Stimulated activated naive B cell treated with anti-CD40 and anti-IgM and Interleukin-4, amounts not matched to agents 10 μg/mL and 1 μg/mL and 100 μg/mL, for 72 hours (primary cell): ENCODE measurements at places on chromosomes 4 and X.
A peak's percentile ranks its signal among the peaks of the same experiment; 100 is the strongest.

DNA sequence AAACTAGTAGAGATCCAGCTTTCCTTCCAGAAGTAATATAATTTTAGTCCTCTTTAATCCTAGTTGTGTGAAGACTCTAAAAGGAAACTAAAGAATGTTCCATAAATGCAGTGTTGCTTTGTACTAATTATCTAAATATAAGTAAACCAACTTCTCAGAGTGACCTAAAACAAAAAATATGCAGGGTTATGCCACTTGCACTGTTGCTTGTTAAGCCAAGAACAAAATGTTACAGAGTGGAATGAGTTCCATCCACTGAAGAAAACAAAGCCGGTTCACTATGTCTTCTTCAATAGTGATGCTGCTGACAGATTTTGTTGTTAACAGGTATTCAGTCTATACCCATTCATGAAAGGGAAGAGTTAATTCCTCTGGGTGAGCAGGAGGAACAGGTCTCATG is 252.0 kb upstream of the DIAPH2 start:
- no peak overlapping the region for H3K27ac ChIP-seq
- no peaks in the 10 kb centered on the region for H3K27me3 ChIP-seq
- no peak overlapping the region for H3K4me3 ChIP-seq
- DNase-seq = no peak

DNA sequence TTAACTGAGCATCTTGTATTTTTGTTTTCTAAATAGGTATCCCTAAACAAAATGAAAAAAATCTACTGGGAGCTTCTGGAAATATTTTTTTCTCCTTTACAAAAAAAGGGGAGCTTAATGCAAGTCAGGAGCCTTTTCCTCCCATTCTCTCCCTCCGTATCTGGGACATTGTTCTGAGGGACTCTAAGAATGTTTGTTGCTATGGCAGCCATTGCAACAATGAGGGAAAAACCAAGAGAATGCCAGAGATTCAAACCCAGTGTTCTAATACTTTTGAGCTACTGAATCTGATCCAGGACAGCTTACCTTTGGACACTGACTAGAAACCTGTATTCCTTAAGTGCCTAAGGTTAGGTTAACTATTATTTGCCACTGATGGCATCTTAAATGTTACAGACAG is 485.7 kb upstream of the HS3ST1 start:
- H3K4me1 ChIP-seq = no peaks in the 10 kb centered on the region
- H3K27me3 ChIP-seq = no peaks in the 10 kb centered on the region
- no peaks in the 10 kb centered on the region for H3K36me3 ChIP-seq
- H3K4me3 ChIP-seq = no peak overlapping the region
- H3K27ac ChIP-seq = no peak overlapping the region
- no peak for DNase-seq

- H3K4me1 ChIP-seq = peaks cover 52% of the 10 kb centered on the region
- H3K36me3 ChIP-seq = no peaks in the 10 kb centered on the region
- H3K27me3 ChIP-seq = no peaks in the 10 kb centered on the region
- no peak for DNase-seq
- H3K4me3 ChIP-seq = no peak overlapping the region
These were observed 15.2 kb downstream of the RUFY3 start for GRCh38 chr4:70737006-70737405.

DNA sequence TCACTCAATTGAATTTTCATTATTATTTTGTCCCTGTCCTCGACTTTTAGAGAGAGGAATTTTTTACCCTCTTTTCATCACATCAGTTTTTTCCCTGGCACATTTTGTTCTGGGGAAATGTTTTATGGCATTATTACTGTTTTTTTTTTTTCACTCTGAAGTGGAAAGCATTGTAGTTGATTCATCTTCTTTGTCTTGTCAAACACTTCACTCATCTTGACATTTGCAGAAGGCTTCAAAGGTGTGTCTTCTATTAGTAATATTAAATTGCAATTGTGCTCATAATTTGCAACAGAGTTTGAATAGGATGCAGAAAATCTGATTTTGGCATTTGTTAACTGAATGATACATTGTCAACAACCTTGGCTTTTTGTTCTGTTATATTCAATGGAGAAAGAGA is 545.4 kb upstream of the ARX start:
- no peaks in the 10 kb centered on the region for H3K4me1 ChIP-seq
- H3K27me3 ChIP-seq = no peaks in the 10 kb centered on the region
- no peak overlapping the region for H3K4me3 ChIP-seq
- H3K36me3 ChIP-seq = no peaks in the 10 kb centered on the region
- H3K27ac ChIP-seq = no peak overlapping the region
- DNase-seq = no peak

DNA sequence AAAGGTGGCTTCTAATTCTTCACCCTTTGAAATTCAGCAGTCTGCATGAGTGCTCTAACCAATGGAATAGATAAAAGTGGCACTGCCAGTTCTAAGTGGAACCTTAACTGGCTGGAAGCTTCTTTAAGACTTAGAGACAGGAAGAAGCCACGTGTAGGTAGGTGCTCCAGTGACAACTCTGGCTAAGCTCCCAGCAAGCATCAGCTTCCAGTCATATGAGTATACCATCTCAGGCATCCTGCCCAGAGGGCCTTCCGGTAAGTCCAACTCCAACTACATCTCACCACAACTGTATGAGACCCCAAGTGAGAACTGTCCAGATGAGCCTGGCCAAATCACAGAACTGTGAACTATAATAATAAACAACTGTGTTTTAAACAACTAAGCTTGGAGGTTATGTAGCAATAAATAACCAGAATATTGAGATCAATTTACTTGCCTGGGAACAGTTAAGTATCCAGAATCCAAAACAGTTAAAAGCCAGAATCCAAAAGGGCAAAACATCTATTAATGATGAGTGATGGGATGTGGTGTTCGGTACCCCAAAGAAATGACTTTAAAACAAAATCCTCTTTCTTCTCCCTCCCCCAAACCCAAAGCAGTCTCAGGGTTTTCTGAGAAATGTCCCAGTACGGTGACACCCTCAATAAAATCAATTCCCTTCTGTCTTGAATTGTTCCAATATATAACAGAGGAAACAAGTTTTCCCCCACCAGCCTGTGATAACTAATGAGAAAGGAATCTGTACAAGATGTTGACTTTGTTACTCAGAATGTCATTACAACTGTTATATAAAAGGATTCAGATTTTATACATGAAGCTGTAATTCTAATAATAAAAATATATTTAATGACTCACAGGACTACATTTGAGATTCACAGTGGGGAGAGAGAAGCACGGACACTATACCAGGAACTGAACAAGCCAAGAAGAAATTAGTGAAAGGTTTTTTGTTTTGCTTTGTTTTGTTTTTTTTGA is 4.2 kb downstream of the TSPAN5 start:
- H3K27me3 ChIP-seq = no peaks in the 10 kb centered on the region
- H3K36me3 ChIP-seq = no peaks in the 10 kb centered on the region
- peaks cover 22% of the 10 kb centered on the region for H3K4me1 ChIP-seq
- no peak for DNase-seq

GRCh38 chr4:85113706-85114105 is 147.2 kb upstream of the WDFY3 start:
- H3K36me3 ChIP-seq = no peaks in the 10 kb centered on the region
- peaks cover 13% of the 10 kb centered on the region for H3K27me3 ChIP-seq
- no peaks in the 10 kb centered on the region for H3K4me1 ChIP-seq
- no peak overlapping the region for H3K4me3 ChIP-seq
- no peak for DNase-seq

- H3K27me3 ChIP-seq = no peaks in the 10 kb centered on the region
- H3K36me3 ChIP-seq = peaks cover 62% of the 10 kb centered on the region
- no peak overlapping the region for H3K4me3 ChIP-seq
- DNase-seq = no peak
These were observed 39.8 kb downstream of the TRAPPC11 start for GRCh38 chr4:183698909-183699308.

DNA sequence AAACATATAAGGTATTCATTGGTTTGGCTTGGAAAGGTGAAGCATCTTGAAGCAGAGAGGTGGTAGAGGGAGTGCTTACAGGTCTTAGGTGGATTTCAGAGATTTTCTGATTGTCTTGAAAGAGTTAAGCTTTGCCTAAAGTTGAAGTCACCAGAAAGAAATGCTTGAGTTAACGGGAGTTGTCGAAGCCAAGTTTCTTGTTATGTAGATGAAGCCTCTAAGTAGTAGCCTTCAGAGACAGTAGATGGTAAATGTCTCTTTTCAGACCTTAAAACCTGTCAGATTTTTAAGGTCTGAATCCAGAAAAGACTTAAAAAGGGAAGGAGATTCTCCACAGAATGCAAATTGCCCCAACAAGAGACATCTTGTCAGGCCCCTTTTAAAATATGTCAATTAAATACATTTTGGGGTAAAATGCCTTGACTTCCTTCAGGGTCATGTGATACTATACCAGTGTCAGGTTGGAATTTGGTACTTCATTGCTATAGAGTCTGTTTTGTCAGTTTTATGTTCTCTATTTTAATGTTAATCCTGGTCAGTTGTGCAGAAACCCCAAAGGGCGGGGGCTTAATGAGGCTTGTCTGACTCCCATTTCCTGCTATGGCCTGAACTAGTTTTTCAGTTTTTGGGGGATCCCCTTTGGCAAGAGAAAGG is 81.0 kb downstream of the PCDH18 start:
- no peak overlapping the region for H3K27ac ChIP-seq
- no peaks in the 10 kb centered on the region for H3K36me3 ChIP-seq
- DNase-seq = no peak
- H3K4me1 ChIP-seq = no peaks in the 10 kb centered on the region
- H3K27me3 ChIP-seq = no peaks in the 10 kb centered on the region

GRCh38 chrX:31449081-31449480 is 377.2 kb upstream of the FTHL17 start:
- DNase-seq = no peak
- peaks cover 2% of the 10 kb centered on the region for H3K4me1 ChIP-seq
- H3K27ac ChIP-seq = no peak overlapping the region
- H3K36me3 ChIP-seq = no peaks in the 10 kb centered on the region
- no peaks in the 10 kb centered on the region for H3K27me3 ChIP-seq

GRCh38 chrX:48934581-48935300 is 15.9 kb upstream of the PIM2 start:
- H3K4me3 ChIP-seq = peak overlapping the region; percentile 64
- DNase-seq = peak; percentile 50
- peaks cover 54% of the 10 kb centered on the region for H3K4me1 ChIP-seq
- no peaks in the 10 kb centered on the region for H3K27me3 ChIP-seq
- peak overlapping the region; percentile 96 for H3K27ac ChIP-seq
- H3K36me3 ChIP-seq = peaks cover 36% of the 10 kb centered on the region

GRCh38 chrX:149830192-149830873 is 48.6 kb downstream of the MAGEA9 start:
- peak overlapping the region; percentile 65 for H3K27ac ChIP-seq
- H3K4me3 ChIP-seq = peak overlapping the region; percentile 75
- no peaks in the 10 kb centered on the region for H3K36me3 ChIP-seq
- H3K4me1 ChIP-seq = peaks cover 24% of the 10 kb centered on the region
- H3K27me3 ChIP-seq = peaks cover 11% of the 10 kb centered on the region

- H3K27ac ChIP-seq = no peak overlapping the region
- no peaks in the 10 kb centered on the region for H3K4me1 ChIP-seq
- H3K36me3 ChIP-seq = no peaks in the 10 kb centered on the region
- peaks cover 61% of the 10 kb centered on the region for H3K27me3 ChIP-seq
These were observed 127.4 kb downstream of the FAM53A start for GRCh38 chr4:1556541-1557220.

DNA sequence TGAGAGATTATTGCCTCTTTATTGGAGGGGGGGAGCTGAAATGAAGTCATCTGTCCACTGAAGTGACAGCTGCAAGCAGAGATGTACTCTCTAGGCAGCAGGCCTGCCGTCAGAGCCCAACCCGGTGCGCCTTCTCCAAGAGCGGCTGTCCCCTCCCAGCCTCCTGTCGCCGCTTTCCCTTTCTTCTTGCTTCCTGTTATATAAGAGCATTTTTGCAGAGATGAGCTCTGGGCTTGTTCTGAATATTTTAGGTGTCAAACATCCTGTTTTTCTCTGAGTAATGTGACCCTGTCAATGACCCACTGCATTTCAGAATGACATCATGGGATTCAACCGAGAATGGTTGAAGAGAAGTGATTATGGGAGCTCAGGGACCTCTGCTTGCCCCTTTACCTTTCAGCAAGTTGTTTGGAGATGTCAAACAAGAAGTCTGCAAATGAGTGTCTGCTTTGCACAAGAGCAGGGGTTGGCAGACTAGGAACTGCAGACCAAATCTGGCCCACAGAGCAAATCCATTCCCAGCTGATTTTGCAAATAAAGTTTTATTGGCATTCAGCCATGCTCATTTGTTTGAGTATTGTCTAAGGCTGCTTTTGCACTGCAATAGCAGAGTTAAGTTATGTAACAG is 79.9 kb downstream of the SLC9A6 start:
- no peaks in the 10 kb centered on the region for H3K4me1 ChIP-seq
- no peak for DNase-seq
- H3K27me3 ChIP-seq = no peaks in the 10 kb centered on the region
- no peaks in the 10 kb centered on the region for H3K36me3 ChIP-seq

DNA sequence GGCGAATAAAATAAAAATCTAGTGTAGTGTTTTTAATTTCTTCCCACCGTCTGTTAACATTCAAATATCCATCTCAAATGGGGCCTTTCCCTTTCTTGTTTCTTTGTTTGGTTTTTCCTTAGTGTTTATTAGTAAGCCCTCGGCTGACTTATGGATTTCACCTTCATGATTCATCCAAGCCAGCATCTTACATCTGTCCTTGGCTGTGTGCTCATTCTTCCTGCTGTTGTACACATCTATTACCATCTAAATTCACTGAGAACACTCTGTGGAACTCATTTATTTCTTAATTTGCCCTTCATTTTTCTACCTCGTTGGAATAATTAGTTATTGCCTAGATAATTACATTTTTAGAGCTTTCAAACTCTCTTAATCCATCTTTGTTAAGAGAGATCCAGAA is 84.9 kb downstream of the SPCS3 start:
- no peak overlapping the region for H3K4me3 ChIP-seq
- no peaks in the 10 kb centered on the region for H3K27me3 ChIP-seq
- no peaks in the 10 kb centered on the region for H3K4me1 ChIP-seq
- no peak overlapping the region for H3K27ac ChIP-seq
- DNase-seq = no peak

GRCh38 chr4:189436207-189436606 is 504.5 kb upstream of the FRG1 start:
- no peaks in the 10 kb centered on the region for H3K27me3 ChIP-seq
- no peaks in the 10 kb centered on the region for H3K4me1 ChIP-seq
- H3K27ac ChIP-seq = no peak overlapping the region

- no peak overlapping the region for H3K27ac ChIP-seq
- no peaks in the 10 kb centered on the region for H3K4me1 ChIP-seq
- no peaks in the 10 kb centered on the region for H3K36me3 ChIP-seq
These were observed 480.7 kb upstream of the NWD2 start for GRCh38 chr4:36763814-36764213.

- H3K4me1 ChIP-seq = no peaks in the 10 kb centered on the region
- DNase-seq = no peak
- no peak overlapping the region for H3K4me3 ChIP-seq
- H3K27me3 ChIP-seq = no peaks in the 10 kb centered on the region
These were observed 58.7 kb upstream of the EMCN start for GRCh38 chr4:100576570-100576969.
